ENCODE measurements at places on chromosomes 1 and 21. TPM values are rescaled to one million over a fixed set of nuclear protein-coding genes. Genes with fewer than 3 reads are reported as not detected.

TGFB2 gene
- total RNA-seq, result 19.6 TPM

PCP4 gene
- 6.1 TPM for total RNA-seq

KLF17 gene
- total RNA-seq, result under 0.01 TPM

SDC3 gene
- 57.1 TPM for total RNA-seq

SEC22B gene
- total RNA-seq, result 26.1 TPM

GABPA gene
- total RNA-seq, result 42.8 TPM

BMP8A gene
- total RNA-seq, result 0.41 TPM

SPRR1A gene
- not detected for total RNA-seq

BCAS2 gene
- total RNA-seq, result 50.5 TPM

SLC35D1 gene
- total RNA-seq, result 9.4 TPM
